ENCODE measurements at places on chromosomes 5 and 9.
A peak's percentile ranks its signal among the peaks of the same experiment; 100 is the strongest.

GRCh38 chr9:86670076-86670475, 277.2 kb downstream of the GAS1 start:
- DNase-seq: no peak

DNA sequence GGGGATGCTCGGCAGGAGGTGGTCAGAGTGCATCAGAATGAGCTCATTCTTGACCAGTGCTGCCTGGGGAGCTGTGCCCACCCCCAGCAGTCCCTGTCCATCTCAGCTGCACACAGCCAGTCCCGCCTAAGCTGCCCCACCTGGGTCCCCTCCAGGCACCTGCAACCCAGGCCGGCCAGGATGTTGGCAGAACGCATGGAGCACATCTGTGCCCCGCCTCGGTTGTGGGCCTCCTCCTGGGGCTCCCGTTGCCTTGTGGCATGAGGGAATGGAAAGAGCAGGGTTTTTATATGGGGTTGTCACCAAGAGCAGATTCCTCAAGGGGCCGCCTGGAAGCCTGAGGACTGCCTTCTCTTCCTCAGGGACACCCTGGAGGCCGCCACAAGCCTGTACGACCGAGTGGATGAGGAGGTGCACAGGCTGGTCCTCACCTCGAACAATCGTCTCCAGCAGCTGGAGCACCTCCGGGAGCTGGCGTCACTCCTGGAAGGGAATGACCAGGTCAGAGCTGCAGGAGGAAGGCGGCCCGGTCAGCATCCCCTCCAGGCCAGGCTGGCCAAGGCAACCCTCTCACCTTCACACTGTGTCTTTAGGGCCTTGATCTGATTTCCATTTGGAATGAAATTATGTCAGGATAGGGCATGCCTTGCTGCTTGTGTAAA, 34.8 kb upstream of the LRRC14B start:
- DNase-seq: no peak

DNA sequence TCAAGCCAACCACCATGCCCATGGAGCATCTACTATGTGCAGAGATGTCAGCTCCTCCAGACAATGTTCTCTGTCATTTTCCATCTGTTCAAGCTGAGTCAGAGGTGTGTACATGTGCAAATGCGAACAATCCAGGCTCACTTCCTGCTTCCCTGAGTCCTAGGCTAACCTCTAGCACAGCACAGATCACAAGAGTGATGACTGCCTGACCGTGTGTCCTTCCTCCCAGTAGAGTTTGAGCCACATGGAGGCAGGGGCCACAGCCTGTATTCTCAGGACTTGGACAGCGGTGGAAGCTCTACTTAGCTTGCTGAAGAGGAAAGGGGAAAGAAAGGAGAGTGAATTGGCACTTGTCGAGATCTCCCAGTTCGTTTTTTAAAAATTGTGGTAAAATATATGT, 87.2 kb downstream of the KCNIP1 start:
- no peak for DNase-seq

- no peak for DNase-seq
Measured at GRCh38 chr5:100787648-100788047, 115.4 kb downstream of the ST8SIA4 start.

GRCh38 chr9:91208837-91209236, 152.9 kb downstream of the AUH start:
- DNase-seq: no peak

DNA sequence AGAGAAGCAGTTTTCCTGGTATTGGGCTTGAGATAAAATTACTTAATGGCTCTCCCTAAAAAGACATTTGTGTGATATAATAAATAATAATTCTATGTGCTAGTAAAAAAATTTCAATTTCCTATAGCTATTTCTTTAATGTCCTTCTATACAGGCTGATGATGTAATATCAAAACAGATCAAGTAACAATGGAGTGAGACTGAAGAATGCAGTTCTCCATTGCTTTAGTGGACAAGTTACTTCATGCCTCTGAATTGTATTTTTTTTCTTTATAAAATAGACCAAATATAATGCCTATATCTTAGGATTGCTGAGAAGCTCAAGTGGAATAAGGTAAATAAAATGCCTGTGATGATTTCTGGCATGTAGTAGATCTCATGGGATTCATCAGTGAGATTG, 35.6 kb upstream of the NEURL1B start:
- DNase-seq: no peak

- DNase-seq: no peak
Measured at GRCh38 chr9:12784461-12785259, 9.8 kb downstream of the LURAP1L start.

- no peak for DNase-seq
Measured at GRCh38 chr5:65809817-65810531, 88.0 kb downstream of the NLN start.

DNA sequence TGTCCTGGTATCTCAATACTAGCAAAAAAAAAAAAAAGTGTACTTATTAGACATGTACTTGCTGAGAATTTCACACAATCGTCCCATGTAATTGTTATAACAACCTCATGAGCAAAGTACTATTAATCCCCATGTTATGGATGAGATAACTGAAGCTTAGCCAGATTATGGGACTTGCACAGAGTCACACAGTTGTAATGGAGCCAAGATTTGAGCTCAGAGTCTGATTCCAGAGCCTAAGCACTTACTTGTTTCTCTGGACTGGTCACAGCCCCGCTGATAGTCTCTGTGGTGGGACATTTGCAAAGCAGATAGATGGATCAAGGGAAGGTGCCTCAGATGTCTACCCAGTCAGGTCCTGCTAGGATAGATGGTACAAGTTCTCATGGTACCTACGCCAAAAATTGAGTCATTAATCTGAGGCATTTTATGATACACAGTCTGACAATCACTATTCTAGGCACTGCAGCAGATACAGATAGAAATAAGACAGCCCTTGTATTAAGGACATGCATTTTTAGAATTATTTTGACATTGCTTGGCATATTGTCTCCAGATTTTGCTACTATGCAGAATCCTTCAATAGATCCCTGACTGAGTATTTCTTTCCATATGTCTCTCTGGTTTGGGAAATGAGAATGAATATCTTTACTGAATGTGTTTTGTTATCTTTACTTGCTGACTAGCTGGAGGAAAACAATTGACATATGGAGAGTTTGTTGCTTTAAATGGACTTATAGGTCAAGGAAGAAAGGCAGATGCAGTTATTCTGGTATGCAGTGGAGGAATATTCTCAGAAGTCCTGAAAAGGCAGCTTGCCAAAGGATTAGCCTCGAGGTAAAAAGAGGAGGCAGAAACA, 149.5 kb downstream of the ADAMTSL1 start:
- no peak for DNase-seq

- DNase-seq: no peak
Measured at GRCh38 chr5:92222449-92222848, 839.3 kb upstream of the ARRDC3 start.

- no peak for DNase-seq
Measured at GRCh38 chr9:109640580-109641371, 139.2 kb upstream of the PALM2AKAP2 start.

- no peak for DNase-seq
Measured at GRCh38 chr5:72510610-72511181, 3.5 kb upstream of the ZNF366 start.

GRCh38 chr9:126513159-126514036, 100.3 kb upstream of the LMX1B start:
- no peak for DNase-seq

- no peak for DNase-seq
Measured at GRCh38 chr9:92196909-92197308, 81.7 kb upstream of the SPTLC1 start.

DNA sequence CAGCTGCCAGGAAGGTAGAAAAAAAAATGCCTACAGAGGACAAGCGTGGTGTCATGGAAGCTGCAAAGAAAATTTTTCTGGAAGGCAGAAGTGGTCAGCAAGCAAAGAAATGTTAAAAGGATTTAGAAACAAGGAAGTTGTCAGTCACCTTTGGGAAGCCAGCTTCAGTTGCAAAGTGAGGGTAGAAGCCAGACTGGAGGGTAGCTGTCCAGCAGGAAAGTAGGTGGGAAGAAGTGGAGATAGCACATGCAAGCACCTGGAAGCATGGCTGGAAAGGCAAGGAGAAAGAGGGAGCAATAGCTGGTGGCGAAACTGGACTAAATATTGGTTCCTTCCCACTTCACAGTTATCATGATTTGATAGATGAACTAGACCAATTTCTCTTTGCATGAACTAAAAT, 54.3 kb downstream of the ADRB2 start:
- DNase-seq: no peak

DNA sequence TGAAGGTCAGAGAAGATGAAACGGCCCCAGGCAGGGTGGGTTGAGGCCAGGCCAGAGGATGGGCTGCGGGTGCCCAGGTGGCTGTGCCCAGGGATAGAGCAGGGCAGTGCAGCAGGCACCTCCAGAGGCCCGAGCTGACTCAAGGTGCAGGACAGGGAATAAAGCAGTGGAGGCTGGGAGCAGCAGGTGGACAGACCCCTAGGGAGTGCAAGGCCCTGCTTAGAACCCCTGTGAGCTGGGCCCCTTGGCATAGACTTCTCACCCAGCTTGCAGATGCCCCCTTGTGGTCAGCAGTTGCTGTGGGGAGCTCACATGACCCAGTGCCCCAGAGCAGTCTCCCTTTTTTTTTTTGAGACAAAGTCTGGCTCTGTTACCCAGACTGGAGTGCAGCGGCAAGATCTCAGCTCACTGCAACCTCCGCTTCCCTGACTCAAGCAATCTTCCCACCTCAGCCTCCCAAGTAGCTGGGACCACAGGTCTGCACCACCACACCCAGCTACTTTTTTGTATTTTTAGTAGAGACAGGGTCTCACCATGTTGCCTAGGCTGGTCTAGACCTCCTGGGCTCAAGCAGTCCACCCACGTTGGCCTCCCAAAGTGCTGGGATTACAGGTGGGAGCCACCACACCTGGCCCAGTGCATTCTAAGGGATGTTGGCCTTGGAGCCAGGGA, 118.8 kb downstream of the WNK2 start:
- peak; percentile 70 for DNase-seq

- DNase-seq: no peak
Measured at GRCh38 chr9:37209431-37210386, 89.3 kb downstream of the ZCCHC7 start.

DNA sequence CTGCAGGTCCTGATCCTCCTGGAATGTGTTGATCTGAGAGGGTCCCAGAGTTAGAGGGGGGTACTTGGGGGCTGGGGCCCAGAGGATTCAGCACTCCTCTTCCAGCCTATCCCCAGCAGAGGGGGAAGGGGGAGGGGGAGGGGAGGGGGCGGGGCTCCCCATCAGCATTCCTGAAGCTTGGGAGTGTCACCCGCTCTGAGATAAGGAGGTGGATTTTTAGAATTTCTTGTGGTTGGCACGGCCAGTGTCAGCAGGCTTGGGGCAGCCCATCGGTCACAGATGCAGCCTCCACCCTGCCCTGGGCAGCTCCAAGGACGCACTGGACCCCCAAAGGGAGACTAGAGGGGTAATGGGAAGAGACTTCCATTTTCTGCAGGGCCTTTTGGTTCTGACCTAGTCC, 5.3 kb downstream of the FGF18 start:
- DNase-seq: no peak

DNA sequence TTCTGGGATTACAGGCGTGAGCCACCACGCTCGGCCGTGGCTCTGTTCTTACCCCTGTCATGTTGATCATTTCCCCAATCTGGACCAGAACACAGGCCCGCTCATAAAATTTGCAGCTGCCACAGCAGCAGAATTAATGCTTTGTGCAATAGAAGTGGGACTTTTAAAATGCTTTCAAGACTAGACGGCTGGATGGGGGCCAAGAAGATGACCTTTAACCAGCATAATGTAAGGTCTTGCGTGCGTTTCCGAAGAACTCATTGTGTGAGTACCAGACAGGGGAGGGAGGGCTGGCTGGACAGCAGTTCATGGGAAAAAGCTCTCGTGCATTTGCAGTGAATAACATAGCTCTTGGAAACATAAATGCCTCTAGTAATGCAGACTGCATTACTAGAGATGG, 3.5 kb upstream of the WDR38 start:
- no peak for DNase-seq

- DNase-seq: no peak
Measured at GRCh38 chr5:107253246-107253645, 417.5 kb downstream of the EFNA5 start.

GRCh38 chr5:62395210-62395950, 8.3 kb downstream of the DIMT1 start:
- no peak for DNase-seq

DNA sequence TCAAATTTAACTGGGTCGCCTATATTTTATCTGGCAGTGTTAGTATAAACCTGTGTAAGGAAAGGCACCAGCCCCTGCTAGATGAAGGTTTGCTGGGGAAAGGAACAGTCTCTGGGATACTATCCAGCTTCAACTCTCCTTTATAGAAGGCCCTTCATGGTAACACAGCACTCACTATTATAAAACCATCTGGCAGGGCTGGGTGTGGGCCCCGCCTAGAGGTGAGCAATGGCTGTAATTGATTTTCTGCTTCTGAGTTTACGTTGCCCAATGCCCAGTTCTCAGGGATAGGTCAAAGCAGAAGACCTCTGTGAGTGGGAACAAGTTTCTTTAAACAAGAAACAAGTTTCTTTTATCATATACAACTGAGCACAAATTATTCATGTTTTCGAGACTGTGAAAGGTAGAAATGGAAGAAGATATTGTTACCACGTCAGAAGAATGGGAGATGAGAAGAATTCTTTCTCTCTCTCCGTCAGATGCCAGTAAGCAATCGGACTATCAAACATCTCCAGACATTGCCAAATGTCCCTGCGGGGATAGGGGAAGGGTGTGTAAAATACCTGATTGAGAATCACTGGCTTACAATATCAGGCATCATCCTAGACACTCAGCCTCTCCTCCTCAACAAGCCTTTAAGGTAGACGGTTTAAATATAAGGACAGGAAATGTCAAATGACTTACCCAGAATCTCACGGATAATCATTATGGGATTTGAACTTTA, 205.9 kb downstream of the PDZD2 start:
- no peak for DNase-seq

GRCh38 chr9:132534832-132535231, 47.6 kb upstream of the BARHL1 start:
- no peak for DNase-seq
